ENCODE measurements at places on chromosomes 13 and 19.
A peak's percentile ranks its signal among the peaks of the same experiment; 100 is the strongest.

DNA sequence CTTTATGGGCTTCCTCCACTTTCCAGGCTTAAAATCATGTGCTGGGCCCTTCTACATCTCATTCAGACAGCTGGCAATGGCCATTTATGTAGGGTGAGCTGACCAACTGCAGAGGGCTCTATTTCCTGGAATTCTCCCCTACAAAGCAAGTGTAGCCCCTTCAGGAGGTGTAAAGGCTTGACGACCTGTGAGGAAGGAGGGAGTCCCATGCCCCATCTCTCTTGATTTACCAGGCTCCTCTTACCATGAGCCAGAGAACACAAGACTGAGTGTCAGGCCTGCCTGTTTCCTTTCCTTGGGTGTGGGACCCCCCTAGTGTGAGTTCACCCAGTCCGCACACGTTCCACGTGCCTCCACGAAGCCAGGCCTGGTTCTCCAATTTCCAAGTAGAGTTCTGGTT lies 16.6 kb downstream of the ZNF536 start:
- peak; percentile 55 for DNase-seq
- no peaks in the 10 kb centered on the region for H3K36me3 ChIP-seq
- H3K4me3 ChIP-seq, result no peak overlapping the region
- no peaks in the 10 kb centered on the region for H3K4me1 ChIP-seq
- H3K27ac ChIP-seq, result no peak overlapping the region

- H3K4me3 ChIP-seq, result peak within 1 kb of the TSS; percentile 51
- peaks cover 68% of the 10 kb centered on the region for H3K4me1 ChIP-seq
- H3K27me3 ChIP-seq, result no peaks in the 10 kb centered on the region
- peak within 1 kb of the TSS; percentile 79 for H3K27ac ChIP-seq
Observed at GRCh38 chr19:11155373-11156120, at the start of gene SPC24. Gene SPC24 (minus strand): TSS chr19:11155782. CDS start chr19:11155776, 6 bp downstream.

DNA sequence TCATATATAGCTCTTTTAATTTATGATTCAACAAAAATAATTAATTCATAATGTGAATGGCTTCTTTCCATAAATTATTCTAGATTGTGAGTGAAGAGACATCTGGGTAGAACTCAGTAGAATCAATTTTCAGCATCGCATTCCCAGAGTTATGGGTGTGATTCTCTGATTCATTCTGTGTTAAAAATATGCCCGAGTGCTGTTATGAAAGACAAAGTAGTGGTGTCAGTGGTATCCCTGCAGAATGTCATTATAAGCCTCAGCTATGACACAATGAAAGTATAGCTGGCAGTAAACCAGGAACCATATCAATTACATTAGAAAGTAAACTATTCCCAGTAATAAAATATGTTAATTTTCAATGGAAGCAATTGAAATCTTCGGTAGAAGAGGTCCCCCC lies 480.5 kb upstream of the SLITRK1 start:
- H3K4me1 ChIP-seq, result no peaks in the 10 kb centered on the region
- no peaks in the 10 kb centered on the region for H3K36me3 ChIP-seq
- no peak overlapping the region for H3K27ac ChIP-seq
- no peak overlapping the region for H3K4me3 ChIP-seq

DNA sequence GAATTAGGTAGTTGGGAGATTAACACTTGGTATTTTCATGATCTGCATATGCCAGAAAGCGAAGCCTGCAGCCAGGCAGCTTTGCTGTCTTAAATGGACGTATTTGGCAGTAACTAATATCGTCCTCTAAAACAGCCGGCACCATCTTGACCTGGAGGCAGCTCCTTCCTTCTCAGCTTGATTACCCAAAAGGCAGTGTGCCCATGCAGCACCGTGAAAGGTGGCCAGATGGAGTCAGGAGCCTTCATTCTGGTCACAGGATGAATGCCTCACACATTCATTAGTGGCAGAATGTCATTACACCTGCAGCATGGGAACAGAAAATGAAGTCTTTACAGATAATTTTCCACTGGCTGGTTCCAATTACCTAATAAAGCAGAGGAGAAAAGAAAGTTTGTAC lies 59.0 kb upstream of the FLT1 start:
- DNase-seq, result no peak
- H3K36me3 ChIP-seq, result no peaks in the 10 kb centered on the region
- H3K27ac ChIP-seq, result no peak overlapping the region
- no peaks in the 10 kb centered on the region for H3K27me3 ChIP-seq
- H3K4me1 ChIP-seq, result no peaks in the 10 kb centered on the region
- H3K4me3 ChIP-seq, result no peak overlapping the region

- DNase-seq, result no peak
- no peaks in the 10 kb centered on the region for H3K4me1 ChIP-seq
- H3K27me3 ChIP-seq, result no peaks in the 10 kb centered on the region
- no peak overlapping the region for H3K4me3 ChIP-seq
- no peak overlapping the region for H3K27ac ChIP-seq
- H3K36me3 ChIP-seq, result no peaks in the 10 kb centered on the region
Observed at GRCh38 chr13:76466043-76466442, 420.2 kb downstream of the KCTD12 start.

GRCh38 chr13:58782736-58783135 lies 1151.2 kb downstream of the PCDH17 start:
- H3K36me3 ChIP-seq, result no peaks in the 10 kb centered on the region
- no peaks in the 10 kb centered on the region for H3K27me3 ChIP-seq
- no peak overlapping the region for H3K27ac ChIP-seq
- DNase-seq, result no peak
- H3K4me1 ChIP-seq, result no peaks in the 10 kb centered on the region
- H3K4me3 ChIP-seq, result no peak overlapping the region

DNA sequence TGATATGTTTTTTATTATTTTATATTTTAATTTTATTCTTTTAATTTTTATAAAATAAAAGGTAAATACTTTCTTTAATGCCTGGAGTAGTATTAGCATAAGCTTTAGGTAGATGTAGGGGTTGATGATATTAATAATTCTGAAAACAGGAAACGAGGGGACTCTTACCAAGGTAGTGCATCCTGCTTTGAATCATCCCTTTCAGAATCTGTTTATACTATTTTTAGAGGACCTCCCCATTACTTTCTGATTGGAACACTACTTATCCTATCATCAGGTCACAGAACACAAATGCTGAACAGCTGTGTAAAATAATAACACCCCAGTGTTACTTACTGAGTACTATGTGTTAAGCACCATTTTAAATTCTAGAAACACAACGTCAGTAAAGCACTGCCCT lies 27.3 kb downstream of the COG6 start:
- DNase-seq, result no peak
- no peaks in the 10 kb centered on the region for H3K36me3 ChIP-seq
- no peaks in the 10 kb centered on the region for H3K4me1 ChIP-seq

GRCh38 chr19:35519291-35519690 lies 5.8 kb upstream of the DMKN start:
- H3K4me3 ChIP-seq, result no peak overlapping the region
- no peaks in the 10 kb centered on the region for H3K27me3 ChIP-seq
- no peak overlapping the region for H3K27ac ChIP-seq
- DNase-seq, result no peak
